ENCODE measurements at places on chromosomes 2 and 18. TPM values are rescaled to one million over a fixed set of nuclear protein-coding genes. Genes with fewer than 3 reads are reported as not detected.

The SLC38A11 gene
- not detected for total RNA-seq

The LINC00305 gene
- total RNA-seq: not detected

The FOXD4L1 gene
- total RNA-seq: 0.37 TPM

The MC5R gene
- not detected for total RNA-seq

The KCNG2 gene
- not detected for total RNA-seq

The COLEC12 gene
- total RNA-seq: not detected

The PSTPIP2 gene
- total RNA-seq: 0.34 TPM

The CCDC141 gene
- total RNA-seq: not detected

The CLIP4 gene
- 29.6 TPM for total RNA-seq

The CRYGC gene
- total RNA-seq: not detected

The NR4A2 gene
- 2.4 TPM for total RNA-seq

The SPATA3 gene
- total RNA-seq: not detected

The LYPD6 gene
- total RNA-seq: 0.19 TPM

The XIRP2 gene
- not detected for total RNA-seq

The FN1 gene
- 264 TPM for total RNA-seq

The ALPG gene
- total RNA-seq: 0.22 TPM

The EMX1 gene
- 0.27 TPM for total RNA-seq

The SERPINB12 gene
- not detected for total RNA-seq

The FAM237A gene
- not detected for total RNA-seq

The PROKR1 gene
- total RNA-seq: not detected

The ALK gene
- not detected for total RNA-seq

The CHRND gene
- total RNA-seq: not detected

The PMS1 gene
- total RNA-seq: 8.0 TPM

The CDK15 gene
- not detected for total RNA-seq

The ASB18 gene
- total RNA-seq: not detected

The REG3A gene
- not detected for total RNA-seq

The STK36 gene
- total RNA-seq: 17.3 TPM

The METTL21A gene
- total RNA-seq: 26.2 TPM

The EML6 gene
- total RNA-seq: 1.9 TPM

The STARD6 gene
- total RNA-seq: not detected
